ENCODE measurements at places on chromosomes 1 and 21.

DNA sequence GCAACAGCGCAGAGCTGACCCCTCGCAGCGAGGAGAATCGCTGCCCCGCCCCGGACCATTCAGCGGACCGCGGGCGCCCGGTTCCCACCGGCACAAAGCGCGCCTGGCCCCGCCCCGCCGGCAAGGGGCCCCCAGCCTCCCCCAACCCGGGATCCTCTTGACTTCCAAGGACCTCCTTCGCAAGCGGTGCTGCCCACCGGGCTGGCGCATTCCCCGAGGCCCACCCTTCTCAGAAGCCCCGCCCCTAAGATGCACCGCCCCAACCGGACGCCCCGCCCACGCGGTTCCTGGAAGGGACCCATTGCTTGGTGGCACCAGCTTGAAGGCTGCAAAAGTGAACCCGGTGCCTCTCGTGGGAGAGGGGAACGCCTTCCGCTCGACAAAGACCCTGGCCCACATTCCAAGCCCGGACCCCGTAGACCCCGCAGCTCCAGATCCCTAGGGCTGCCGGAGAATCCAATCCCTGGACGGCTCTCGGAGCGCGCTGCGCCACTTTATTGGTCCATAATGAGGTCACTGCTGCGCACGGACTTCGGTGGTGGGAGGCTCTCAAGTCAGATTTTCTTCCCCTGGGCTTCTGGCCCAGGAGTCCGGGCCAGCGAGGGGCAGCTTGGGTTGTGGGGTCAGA, 2.0 kb downstream of the HES3 start:
- DNase-seq = peak; percentile 73

GRCh38 chr1:65105596-65105995, 42.4 kb upstream of the AK4 start:
- no peak for DNase-seq

DNA sequence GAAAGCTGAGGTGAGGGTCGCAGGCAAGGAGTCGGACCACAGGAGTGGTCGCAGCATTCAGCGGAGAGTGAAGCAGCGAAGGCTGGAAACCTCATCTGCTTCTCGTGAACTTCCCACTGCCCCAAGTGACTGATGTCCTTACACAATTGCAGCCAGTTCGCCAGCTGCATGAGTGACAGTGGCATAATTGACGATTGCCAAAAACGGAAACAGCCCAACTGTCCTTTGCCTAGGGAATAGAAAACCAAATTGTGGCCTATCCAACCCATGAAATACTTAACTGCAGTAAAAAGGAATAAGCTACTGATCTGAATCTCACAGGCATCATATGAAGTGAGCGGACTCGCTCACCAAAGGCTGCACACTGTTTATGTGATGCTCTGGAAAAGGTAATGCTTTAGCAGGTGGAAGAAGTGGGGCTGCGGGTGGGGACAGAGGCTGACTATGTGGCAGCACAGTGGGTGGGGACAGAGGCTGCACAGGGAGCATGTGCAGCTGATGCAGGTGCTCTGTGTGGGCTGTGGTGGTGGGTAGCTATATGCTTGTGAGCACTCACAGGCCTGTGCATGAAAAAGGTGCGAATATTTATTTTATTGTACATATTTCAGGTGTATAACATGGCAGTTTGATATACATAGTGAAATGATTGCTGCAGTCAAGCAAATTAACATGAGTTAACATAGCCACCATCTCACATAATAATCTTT, 4.2 kb upstream of the NLRP3 start:
- DNase-seq = no peak

DNA sequence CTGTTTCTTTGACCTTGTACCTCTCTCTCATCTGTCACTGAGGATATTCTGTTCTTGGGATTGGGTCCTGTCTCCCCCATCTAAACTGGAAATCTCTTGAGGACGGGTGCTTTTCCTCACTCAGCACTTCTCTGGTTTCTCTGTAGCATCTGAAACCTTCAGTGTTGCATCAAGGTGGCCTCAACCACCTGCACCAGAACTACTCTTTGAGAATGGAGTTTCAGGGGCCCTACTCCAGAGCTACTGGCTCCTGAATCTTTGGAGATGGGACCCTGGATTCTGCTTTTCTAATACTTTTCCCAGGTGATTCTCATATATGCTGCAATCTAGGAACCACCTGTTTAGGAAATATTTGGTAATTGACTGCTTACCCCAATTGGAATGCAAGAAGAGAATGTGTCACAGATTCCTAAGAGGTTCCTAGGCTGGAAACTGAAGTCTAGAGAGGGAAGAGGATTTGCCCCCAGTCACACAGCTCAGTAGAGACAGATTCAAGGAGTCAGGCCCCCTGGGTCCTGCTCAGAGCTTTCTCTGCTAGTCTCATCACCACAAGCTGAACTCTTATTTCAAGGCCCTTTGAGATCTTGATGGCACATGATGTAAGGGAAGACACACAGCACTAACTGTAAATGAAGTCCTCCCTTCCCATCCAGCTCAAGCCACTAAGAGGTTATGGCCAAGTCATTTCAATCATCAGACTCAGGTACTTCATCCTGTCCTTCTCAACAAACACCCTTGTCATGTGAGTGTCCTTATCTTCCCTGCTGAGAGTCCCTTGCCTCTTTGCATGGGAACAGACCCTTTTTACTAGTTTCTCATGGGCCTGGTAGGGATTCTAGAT, 48.7 kb downstream of the EIF2D start:
- no peak for DNase-seq

DNA sequence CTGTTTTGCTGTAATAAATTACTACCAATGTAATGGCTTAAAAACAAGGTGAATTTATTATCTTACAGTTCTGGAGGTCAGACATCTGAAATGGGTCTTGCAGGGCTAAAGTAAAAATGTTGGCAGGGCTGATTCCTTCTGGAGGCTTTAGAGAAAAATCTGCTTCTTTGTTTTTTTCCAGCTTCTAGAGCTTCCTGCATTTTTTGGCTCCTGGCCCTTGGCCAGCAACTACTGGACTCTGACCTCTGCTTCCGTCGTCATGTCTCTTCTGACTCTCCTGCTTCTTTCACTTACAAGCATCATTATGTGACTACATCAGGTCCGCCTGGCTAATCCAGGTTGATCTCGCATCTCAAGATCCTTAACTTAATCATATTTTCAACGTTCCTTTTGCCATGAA, 350.9 kb downstream of the S1PR1 start:
- DNase-seq = no peak

- peak; percentile 37 for DNase-seq
These were observed at the start of gene GBP3 for GRCh38 chr1:89022167-89022959. GBP3 (minus strand) TSS chr1:89022866; CDS start chr1:89020721, 2,145 bp downstream.

DNA sequence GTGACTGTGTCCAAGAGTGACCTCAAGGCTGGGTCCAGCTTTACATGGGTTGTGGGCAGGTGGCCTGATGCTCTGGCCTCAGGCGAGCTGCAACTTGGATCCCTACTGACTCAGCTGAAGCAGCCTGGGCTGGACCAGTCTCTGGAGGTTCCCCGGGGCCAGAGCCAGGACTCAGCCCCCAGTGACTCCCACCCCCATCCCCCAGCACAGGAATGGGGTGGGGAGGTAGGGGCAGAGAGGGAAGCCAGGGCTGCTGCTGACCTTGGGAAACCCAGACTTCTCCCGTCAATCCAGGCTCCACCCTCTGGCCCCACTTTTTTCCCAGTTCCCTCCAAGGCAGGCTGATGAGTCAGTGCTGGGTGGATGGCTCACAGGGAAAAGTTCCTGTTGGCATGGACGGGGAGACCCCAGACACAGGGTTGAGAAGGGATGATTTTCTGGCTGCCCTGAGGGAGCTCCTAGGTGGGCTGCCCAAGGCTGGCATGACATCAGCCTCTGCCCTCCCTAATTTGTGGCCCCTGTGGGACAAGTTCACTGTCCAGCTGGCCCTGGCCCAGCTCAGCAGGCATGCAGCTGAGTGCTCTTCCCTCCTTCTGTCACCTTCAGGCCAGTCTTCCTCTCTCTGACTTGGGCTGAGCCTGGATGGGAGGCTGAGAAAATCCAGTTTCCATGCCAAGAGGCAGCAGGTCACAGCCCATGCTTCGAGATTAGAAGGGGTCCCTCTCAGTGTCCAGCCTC, 2.2 kb downstream of the ZC3H12A start:
- DNase-seq = no peak

DNA sequence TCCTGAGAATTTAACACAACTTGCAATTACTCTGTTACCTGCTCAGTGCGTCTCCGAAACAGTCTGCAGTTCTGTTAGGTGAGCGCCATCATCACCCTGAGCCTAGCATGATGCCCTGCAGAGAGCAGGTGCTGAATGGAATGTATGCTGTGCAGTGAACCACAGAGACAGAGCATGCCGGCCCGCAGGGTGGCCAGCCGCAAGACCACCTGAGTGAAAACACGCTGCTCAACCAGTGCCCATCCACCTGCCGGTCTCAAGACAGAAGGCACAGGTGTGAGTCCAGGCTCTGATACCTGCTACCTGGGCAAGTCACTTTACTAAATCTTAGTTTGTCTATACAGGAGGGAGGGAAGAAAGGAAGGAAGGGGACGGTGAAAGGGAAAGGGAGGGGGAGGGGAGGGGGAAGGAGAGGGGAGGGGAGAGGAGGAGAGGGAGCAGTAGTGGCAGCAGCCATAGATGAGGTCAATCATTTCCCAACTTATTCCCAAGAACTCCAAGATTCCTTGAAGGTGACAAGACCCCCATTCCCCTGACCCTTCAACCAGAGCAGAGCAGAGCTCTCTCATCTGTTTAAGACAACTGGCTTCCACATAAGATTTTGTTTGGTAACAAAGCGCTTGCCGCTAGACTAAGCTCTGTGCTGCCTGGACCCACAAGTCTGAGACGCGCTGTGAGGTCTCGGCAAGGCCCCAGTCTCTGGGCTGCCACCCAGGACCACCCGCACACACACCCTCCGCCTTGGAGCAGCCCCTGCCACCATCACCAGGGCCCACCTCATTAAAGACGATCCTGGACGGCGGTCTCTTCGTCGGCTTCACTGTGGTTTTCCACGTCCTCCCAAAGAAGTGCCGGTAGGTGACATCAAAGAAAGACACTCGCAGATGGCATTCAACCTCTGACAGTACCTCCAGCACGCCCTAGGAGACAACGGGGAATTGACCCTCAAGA, 14.5 kb downstream of the NPHP4 start:
- no peak for DNase-seq

DNA sequence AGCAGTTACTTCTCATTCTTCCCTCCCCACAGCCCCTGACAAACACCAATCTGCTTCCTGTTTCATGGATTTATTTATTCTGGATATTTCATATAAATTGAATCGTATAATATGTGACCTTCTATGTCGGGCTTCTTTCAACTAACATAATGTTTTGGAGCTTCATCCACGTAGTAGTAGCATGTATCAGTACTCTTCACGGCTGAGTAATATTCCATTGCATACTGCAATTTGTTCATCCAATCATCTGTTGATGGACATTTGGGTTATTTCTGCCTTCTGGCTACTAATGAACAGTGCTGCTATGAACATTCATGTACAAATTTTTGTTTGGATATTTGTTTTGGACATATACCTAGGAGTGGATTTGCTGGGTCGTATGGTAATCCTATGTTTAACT, 1.9 kb upstream of the KAZN start:
- DNase-seq = no peak

DNA sequence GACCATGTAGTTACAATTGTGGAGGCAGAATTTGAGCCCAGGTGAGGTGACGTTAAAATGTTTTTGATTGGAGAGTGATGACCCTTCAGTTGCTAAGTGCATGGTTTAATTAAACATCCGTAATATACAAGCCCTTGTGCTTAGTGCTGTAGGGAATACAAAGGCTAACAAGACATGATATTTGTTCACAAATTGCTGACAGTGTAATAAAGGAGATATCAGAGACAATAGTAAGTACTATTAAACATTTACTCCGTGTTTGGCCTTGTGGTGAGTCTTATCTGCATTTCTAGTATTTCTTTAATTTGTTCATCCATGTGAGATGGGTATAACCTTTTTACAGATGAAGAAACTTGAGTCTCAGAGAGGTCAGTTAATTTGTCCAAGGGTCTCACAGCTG, 37.9 kb downstream of the RLF start:
- DNase-seq = no peak

- DNase-seq = no peak
These were observed 163.2 kb upstream of the CACYBP start for GRCh38 chr1:174836543-174836942.

GRCh38 chr1:6646499-6647148, 22.0 kb downstream of the THAP3 start:
- DNase-seq = peak; percentile 44

DNA sequence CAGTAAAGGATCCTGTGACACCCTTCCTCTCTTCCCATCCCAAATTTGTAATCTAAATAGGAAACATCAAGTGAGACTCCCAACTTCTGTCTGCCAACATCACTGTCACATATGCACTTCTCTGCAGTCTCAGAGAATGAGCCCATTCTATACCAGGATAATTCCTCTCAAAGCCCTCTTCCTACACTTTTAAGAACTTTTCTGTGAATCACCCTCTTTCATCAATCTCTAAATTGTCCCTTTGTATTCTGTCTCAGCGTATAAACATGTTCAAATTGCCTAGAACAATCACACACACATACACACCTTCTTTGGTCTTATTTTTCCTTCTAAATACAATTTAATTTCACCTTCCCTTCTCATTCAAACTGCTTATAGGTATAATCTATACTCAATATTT, 111.8 kb downstream of the PTBP2 start:
- DNase-seq = no peak

GRCh38 chr21:34865400-34866241, 183.5 kb downstream of the RUNX1 start:
- DNase-seq = peak; percentile 33

- DNase-seq = no peak
These were observed 474.0 kb downstream of the LTN1 start for GRCh38 chr21:28518630-28519029.

GRCh38 chr1:111110197-111110899, 29.5 kb downstream of the DRAM2 start:
- DNase-seq = no peak

DNA sequence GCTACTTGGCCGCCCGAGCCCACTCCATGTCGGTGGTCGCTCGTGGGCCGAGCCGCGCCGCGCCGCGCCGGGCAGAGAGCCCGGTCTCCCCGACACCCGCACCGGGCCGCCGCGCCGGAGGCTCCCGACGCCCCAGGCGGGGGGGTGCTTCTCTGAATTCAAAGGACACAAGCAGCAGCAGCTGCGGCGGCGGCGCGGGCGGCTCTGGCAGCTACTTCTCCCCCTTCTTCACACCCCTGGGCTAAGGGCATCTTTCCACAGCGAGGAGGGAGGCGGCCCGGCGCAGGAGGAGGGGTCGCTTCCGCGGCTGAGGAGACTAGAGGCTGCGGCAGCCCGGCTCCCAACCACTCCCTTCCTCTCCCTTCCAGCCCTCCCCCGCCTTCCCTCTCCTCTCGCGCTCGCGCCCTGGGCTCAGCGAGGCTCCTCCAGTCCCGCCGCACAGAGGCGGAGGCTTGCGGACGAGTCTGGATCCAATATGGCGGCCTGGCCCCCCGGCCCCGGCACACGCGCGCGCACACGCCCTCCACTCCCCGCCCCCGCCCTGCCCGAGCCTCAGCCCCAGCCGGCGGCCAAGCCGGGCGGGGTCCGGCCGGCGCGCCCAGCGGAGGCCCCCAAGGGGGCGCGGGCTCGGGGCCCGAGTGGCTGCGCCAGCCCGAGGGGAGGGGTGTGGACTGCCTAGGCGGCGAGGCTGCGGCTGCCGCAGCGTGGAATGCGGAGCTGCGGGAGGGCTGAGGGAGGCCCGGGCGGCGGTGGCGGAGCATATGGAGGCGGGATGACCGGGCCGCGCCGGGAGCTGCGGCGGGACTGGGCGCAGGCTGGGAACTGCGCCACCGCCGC, at the start of gene CDC42BPA:
CDC42BPA (minus strand) TSS at position 477 of the 837 bp plus-strand sequence. CDS start 1,310 bp downstream, outside the sequence.
- DNase-seq = peak; percentile 41
